ENCODE measurements at places on chromosomes 3 and 15.

- H3K27ac ChIP-seq = no peak overlapping the region
- no peaks in the 10 kb centered on the region for H3K4me1 ChIP-seq
- DNase-seq = no peak
- H3K36me3 ChIP-seq = no peaks in the 10 kb centered on the region
These were observed 29.9 kb upstream of the FBN1 start for GRCh38 chr15:48675436-48675835.

- no peak for DNase-seq
- peaks cover 2% of the 10 kb centered on the region for H3K27me3 ChIP-seq
- H3K27ac ChIP-seq = no peak overlapping the region
- H3K4me1 ChIP-seq = peaks cover 27% of the 10 kb centered on the region
- no peak overlapping the region for H3K4me3 ChIP-seq
These were observed 442.2 kb downstream of the SHQ1 start for GRCh38 chr3:72405943-72406566.

DNA sequence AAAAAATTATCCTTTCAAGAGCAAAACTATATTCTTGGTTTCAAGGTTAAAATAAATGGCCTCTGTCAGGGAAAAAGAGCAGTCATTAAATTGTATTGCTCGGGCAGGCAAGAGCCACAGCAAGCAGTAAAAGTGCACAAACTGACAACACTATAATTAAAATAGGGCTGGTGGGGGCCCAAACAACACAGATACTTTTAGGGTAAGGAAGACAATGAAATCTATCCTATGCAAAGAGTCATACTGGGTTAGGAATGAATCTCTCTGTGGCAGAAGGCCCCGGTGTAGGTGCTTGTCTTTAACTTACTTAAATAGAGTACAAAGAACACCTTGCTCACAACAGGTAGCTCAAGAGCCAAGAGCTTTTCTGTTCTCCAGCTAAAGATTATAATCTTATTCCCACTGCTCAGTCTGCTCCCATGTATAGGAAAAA lies 94.7 kb downstream of the DLG1 start:
- no peak for DNase-seq
- no peak overlapping the region for H3K4me3 ChIP-seq
- H3K27ac ChIP-seq = no peak overlapping the region
- peaks cover 2% of the 10 kb centered on the region for H3K4me1 ChIP-seq
- H3K36me3 ChIP-seq = no peaks in the 10 kb centered on the region
- no peaks in the 10 kb centered on the region for H3K27me3 ChIP-seq

DNA sequence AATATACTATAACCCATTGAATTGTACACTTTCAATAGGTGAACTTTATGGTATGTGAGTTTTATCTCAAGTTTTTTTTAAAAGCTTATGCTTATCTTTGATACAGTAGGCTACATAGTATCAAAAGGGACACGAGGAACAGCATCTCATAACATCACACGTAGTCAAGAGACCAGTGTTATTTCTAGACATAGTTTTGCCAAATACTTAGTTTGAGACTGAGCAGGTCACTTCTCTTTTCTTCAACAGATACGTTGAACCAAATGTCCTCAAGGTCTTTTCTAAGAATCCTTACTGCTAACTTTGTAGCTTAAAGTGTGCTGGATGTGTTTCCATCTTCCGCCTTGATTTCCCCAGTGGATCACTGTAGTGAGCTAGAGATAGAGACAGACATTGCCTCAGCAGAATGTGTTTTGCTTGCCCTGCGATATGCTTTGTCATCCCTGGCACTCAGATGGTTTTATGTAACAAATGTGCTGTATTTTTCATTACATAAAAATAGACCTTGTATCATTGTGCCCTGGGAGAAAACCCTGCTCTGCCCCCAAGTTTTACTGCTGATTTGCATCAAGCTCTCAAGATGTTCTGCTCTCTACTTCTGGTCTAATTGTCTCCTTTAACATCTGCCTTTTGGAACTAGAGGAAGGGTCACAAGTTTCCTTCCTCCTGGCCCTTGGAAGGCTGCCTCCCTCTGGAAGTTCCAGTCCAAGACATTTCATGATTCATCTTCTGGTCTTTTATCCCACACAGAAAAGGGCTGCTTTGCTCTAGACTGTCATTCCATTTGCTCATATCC lies 426.4 kb upstream of the RGMA start:
- H3K27me3 ChIP-seq = no peaks in the 10 kb centered on the region
- H3K4me1 ChIP-seq = peaks cover 3% of the 10 kb centered on the region
- H3K4me3 ChIP-seq = no peak overlapping the region
- DNase-seq = no peak

- no peak overlapping the region for H3K4me3 ChIP-seq
- H3K27me3 ChIP-seq = peaks cover 2% of the 10 kb centered on the region
- H3K27ac ChIP-seq = no peak overlapping the region
- DNase-seq = no peak
- H3K4me1 ChIP-seq = no peaks in the 10 kb centered on the region
These were observed 397.1 kb upstream of the KCNMB2 start for GRCh38 chr3:178139116-178139515.

DNA sequence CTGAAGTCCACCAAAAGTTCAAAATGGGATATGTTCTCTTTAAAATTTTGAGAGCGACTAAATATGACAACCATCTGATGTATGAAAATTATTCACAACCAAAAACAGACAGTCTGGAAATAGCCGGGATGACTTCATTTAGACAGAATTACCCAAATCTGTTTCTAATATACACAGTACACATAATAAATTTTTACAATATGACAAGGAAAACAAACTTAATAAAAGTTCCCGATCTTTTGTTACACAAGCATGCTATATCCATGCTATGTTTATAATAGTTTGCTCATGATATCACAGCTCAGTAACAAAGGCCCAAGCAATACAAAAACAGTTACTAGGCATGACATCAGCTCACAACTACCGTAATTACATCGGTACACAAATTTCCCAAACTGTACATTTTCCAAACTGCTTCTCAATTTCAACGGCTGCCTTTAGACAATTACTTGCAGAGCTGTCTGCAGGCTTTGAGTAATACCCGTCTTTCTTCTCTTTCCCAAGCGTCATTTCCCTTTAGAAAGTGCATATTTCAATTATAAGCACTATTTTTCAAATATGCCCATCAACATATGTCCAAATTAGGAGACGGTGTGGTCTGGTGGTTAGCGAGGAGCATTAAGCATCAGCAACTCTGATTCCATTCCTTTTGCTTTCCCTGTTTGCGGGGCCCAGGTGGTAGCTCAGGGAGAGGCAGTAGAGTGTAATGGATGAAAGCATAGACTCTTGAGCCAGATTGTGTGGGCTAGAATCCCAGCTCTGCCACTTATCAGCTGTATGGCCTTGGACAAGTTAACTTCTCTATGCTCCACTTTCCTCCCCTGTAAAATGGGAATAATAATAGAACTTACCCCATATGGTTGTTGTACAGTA lies 481.2 kb downstream of the FOXP1 start:
- H3K4me1 ChIP-seq = no peaks in the 10 kb centered on the region
- DNase-seq = no peak

DNA sequence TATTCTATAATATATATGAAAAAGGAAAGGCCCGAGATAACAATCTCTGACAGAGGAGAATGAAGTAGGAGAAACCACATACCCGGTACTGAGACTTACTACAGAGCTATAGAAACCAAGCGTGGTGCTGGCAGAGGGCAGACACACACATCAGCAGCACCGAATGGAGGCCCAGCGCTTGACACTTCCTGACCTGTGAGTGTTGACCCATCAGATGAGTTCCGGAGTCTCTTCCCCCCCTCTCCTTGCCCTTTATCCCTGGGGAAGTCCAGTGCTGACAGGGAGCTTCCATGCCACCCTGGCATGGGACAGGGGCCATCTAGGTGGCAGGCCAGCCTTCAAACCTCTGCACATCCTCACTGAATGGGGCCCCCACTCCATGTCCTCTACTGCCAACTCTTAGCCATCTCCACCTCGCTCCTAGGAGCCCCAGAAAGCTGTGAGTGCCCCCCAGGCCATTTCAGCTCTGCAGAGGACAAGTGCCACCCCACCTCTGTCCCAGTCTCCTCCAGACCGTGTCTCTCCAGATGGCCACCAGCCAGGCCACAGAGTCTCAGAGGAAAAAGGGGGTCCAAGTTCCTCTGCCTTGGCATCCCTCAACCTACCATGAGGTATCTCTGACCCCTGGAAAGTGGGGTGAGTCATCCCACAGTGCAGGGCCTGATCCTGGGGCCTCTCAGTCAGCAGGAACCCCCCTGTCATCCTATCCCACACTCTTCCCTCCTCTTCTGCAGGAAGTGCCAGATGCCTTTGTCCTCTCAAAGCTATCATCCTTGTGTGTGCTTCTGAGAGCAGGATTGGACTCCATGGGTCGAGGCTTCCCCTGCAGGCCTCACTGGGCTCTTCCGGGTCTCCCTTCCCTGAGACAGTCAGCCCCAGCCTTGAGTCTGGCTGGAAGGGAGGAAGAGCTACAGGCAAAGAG lies 116.5 kb upstream of the ALDH1A3 start:
- H3K27ac ChIP-seq = no peak overlapping the region
- peaks cover 7% of the 10 kb centered on the region for H3K27me3 ChIP-seq

GRCh38 chr3:182148360-182148759 lies 436.6 kb downstream of the SOX2 start:
- H3K4me3 ChIP-seq = no peak overlapping the region
- no peaks in the 10 kb centered on the region for H3K27me3 ChIP-seq
- peaks cover 4% of the 10 kb centered on the region for H3K36me3 ChIP-seq
- no peak for DNase-seq

- H3K27me3 ChIP-seq = peaks cover 9% of the 10 kb centered on the region
- DNase-seq = no peak
- H3K36me3 ChIP-seq = no peaks in the 10 kb centered on the region
- H3K4me3 ChIP-seq = no peak overlapping the region
- H3K27ac ChIP-seq = no peak overlapping the region
These were observed 6.7 kb upstream of the CSK start for GRCh38 chr15:74775132-74775562.

- no peak overlapping the region for H3K4me3 ChIP-seq
- peaks cover 6% of the 10 kb centered on the region for H3K36me3 ChIP-seq
- peaks cover 6% of the 10 kb centered on the region for H3K4me1 ChIP-seq
- no peaks in the 10 kb centered on the region for H3K27me3 ChIP-seq
These were observed 382.7 kb downstream of the GBE1 start for GRCh38 chr3:81378552-81379293.

GRCh38 chr3:125462722-125463299 lies 57.2 kb downstream of the SNX4 start:
- no peaks in the 10 kb centered on the region for H3K27me3 ChIP-seq
- H3K36me3 ChIP-seq = peaks cover 2% of the 10 kb centered on the region
- H3K4me1 ChIP-seq = no peaks in the 10 kb centered on the region

- peak overlapping the region; percentile 18 for H3K4me3 ChIP-seq
- H3K4me1 ChIP-seq = peaks cover 26% of the 10 kb centered on the region
- peaks cover 8% of the 10 kb centered on the region for H3K36me3 ChIP-seq
- no peak for DNase-seq
- H3K27me3 ChIP-seq = peaks cover 5% of the 10 kb centered on the region
- peak overlapping the region; percentile 69 for H3K27ac ChIP-seq
These were observed 34.7 kb downstream of the ANXA2 start for GRCh38 chr15:60363087-60363549.

GRCh38 chr15:95994418-95994817 lies 336.1 kb upstream of the NR2F2 start:
- no peak overlapping the region for H3K27ac ChIP-seq
- no peak overlapping the region for H3K4me3 ChIP-seq

- no peak overlapping the region for H3K27ac ChIP-seq
- H3K4me3 ChIP-seq = peak overlapping the region; percentile 68
- H3K27me3 ChIP-seq = peaks cover 3% of the 10 kb centered on the region
- no peak for DNase-seq
- H3K4me1 ChIP-seq = peaks cover 9% of the 10 kb centered on the region
These were observed 1.4 kb downstream of the CCDC32 start for GRCh38 chr15:40563426-40563825.

GRCh38 chr15:87470923-87471322 lies 785.6 kb downstream of the NTRK3 start:
- H3K4me1 ChIP-seq = no peaks in the 10 kb centered on the region
- DNase-seq = no peak
- no peak overlapping the region for H3K4me3 ChIP-seq
- peaks cover 3% of the 10 kb centered on the region for H3K36me3 ChIP-seq
- H3K27me3 ChIP-seq = peaks cover 2% of the 10 kb centered on the region

GRCh38 chr15:60324706-60325438 lies 72.9 kb downstream of the ANXA2 start:
- no peak overlapping the region for H3K27ac ChIP-seq
- H3K27me3 ChIP-seq = no peaks in the 10 kb centered on the region
- H3K4me1 ChIP-seq = peaks cover 14% of the 10 kb centered on the region
- no peak overlapping the region for H3K4me3 ChIP-seq
- no peaks in the 10 kb centered on the region for H3K36me3 ChIP-seq
- no peak for DNase-seq

GRCh38 chr3:12884790-12885582 lies 43.6 kb upstream of the RPL32 start:
- H3K36me3 ChIP-seq = peaks cover 5% of the 10 kb centered on the region
- no peak overlapping the region for H3K27ac ChIP-seq
- H3K4me3 ChIP-seq = no peak overlapping the region
- DNase-seq = no peak
- peaks cover 5% of the 10 kb centered on the region for H3K27me3 ChIP-seq
- no peaks in the 10 kb centered on the region for H3K4me1 ChIP-seq

- peaks cover 1% of the 10 kb centered on the region for H3K27me3 ChIP-seq
- no peaks in the 10 kb centered on the region for H3K4me1 ChIP-seq
- no peak overlapping the region for H3K4me3 ChIP-seq
- no peaks in the 10 kb centered on the region for H3K36me3 ChIP-seq
- no peak overlapping the region for H3K27ac ChIP-seq
These were observed 16.9 kb upstream of the FSIP1 start for GRCh38 chr15:39799552-39800011.

DNA sequence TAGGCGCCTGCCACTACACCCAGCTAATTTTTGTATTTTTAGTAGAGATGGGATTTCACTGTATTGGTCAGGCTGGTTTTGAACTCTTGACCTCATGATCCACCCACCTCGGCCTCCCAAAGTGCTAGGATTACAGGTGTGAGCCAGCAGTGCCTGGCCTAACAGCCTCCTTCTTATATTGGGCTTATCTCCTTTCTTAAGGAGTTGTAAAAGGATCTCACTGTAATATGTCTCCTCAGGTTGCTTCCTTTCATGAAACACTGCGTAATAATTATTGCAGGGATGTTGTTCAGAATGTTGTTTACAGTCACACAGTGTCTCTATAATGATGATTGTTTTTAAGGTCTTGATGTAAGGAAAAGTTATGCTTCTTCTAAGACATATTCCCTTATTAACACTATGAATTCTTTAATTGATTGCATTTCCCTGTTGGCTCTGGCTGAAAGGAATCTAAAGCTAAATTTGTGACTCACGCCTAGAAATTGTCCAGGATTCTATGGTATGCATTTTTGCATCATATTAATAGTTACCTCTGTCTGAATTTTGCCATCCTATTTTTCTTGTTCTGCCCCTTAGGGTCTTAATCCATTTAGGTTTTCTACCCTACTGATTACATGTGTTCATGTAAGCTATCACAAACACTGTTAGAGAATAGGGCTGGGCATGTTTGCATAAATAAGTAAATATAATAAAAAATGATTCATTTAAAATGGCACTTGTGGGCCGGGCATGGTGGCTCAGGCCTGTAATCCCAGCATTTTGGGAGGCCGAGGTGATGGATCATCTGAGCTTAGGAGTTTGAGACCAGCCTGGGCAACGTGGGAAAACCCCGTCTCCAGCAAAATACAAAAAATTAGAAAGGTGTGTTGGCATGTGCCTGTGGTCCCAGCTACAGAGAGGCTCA lies 24.5 kb upstream of the RNF111 start:
- no peaks in the 10 kb centered on the region for H3K4me1 ChIP-seq
- no peak overlapping the region for H3K27ac ChIP-seq
- no peaks in the 10 kb centered on the region for H3K36me3 ChIP-seq
- DNase-seq = no peak
- H3K4me3 ChIP-seq = no peak overlapping the region

GRCh38 chr3:160027541-160028195 lies 39.0 kb downstream of the IL12A start:
- H3K27me3 ChIP-seq = no peaks in the 10 kb centered on the region
- H3K4me1 ChIP-seq = no peaks in the 10 kb centered on the region
- DNase-seq = no peak
- no peak overlapping the region for H3K27ac ChIP-seq

Measured in glutamatergic neuron (in vitro differentiated cells).